Memory B cell (primary cell): ENCODE measurements at places on chromosomes 4 and X.

- no peak for DNase-seq
Measured at GRCh38 chr4:139802931-139803330, 137.3 kb downstream of the MGST2 start.

DNA sequence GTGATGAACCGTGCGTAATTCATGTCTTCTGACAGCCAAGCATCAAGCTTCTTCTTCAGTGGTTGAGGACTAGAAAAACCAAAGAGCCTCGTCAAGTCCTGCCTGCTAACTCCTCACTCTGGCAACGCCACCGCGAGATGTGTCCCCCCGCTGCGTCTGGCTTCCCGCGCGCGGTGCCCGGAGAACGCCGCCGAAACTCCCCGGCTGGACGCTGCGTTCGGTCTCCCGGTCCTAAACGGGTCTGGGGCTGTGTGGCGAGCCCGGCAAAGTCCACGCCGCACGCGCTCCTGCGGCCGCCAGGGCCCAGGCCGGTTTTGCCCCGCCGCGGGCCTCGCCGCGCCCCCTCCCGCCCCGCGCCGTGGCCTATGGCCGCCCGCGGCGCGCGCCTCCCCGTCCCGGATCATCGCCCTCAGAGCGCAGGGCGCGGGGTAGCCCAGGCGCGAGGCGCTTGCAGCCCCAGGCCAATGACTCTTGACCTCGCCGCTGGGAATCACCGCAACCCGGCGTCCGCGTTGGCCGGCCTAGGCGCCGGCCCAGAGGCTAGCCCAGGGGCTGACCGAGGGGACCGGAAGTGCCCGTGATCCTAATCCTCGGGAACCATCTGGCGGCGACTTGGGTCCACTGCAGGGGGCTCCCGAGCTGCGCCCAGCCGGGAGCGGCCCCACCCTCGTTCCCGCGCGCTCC lies at the start of gene AADAT:
AADAT (minus strand) TSS at position 289 of the 684 bp plus-strand sequence; CDS start at position 23, 266 bp downstream.
- no peak for DNase-seq

DNA sequence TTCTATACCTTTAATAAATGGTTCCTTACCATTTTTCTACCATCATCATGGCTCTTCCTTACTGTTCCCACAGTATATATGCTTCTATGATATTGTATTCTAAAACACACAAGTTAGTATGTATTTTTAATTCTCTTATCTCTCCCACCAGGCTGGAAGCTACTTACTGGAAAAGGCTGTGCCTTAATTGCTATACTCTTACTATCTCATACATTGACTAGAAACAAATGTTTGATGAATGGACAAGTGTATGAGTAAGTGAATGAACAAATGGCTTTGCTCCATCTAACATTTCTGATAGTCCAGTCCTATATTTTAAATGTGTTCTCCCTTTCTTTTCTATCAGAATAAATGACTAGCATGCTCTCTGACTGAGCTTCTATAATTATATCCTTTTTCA lies 320.8 kb upstream of the RASGEF1B start:
- no peak for DNase-seq

DNA sequence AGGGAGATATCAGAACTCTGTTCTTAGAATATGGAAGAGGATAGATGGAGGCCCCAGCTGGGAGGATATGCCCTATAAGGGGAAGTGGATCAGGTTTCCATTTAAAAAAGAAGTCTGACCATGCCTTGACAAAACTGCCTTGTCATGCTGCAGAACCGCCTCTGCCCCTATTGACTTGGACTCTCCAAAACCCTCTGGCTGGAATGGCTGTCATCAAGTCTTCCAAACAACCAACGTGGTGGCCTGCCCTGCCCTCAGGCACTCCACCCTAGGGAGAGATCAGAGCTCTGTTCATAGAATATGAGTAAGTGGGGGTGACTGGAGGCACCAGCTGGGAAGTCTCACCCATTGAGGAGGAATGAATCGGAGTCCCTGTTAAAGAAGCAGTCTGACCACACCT lies 114.9 kb downstream of the VSIG4 start:
- DNase-seq, result no peak

GRCh38 chr4:164251257-164251656 lies 502.7 kb upstream of the SMIM31 start:
- no peak for DNase-seq

DNA sequence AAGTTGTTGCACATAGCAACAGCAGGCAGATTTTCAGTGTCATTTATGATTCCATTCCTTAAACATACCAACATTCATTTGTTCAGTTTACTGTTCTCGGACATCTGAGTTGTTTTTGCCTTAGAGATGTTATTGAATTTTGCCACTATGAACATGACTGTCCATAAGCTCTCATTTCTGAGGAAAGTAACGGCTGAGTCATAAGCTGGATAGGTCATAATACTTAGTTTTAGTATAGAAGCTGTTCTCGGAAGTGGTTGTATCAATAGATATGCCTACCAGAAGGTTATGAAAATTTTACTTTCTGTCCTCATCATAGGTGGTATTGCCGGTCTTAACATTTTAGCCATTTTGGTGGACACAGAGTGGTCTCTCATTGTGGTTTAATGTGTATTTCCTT lies 157.1 kb upstream of the CLNK start:
- no peak for DNase-seq

GRCh38 chr4:17707671-17708070 lies 73.8 kb downstream of the FAM184B start:
- no peak for DNase-seq

GRCh38 chrX:103831342-103831802 lies 685 bp downstream of the RAB9B start:
- no peak for DNase-seq

- DNase-seq, result no peak
Measured at GRCh38 chr4:143344041-143344440, 7.4 kb downstream of the GAB1 start.

- DNase-seq, result no peak
Measured at GRCh38 chrX:9730752-9731151, 34.9 kb downstream of the GPR143 start.

DNA sequence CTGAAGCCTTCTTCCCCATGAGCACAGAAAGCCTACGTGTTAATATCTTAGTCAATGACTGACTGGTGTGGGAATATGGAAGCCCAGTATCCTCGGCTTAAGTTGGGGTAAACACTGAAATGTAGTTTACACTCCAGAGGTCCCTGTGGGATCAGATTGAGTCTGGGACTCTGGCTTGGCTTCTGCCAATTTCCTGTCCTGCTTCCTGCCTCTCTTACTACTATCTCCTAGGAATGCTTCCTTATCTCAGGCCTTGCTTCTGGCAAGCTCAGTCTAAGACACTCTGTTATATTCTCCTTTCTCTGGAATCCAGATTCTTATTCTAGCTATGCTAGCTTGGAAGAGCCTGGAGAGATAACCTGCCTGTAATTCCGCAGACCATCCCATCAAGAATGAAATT lies 174.0 kb upstream of the LDB2 start:
- no peak for DNase-seq
